Activated naive CD4-positive, alpha-beta T cell (primary cell): ENCODE measurements at places on chromosomes 7 and 10.
A peak's percentile ranks its signal among the peaks of the same experiment; 100 is the strongest.

GRCh38 chr7:17668122-17668521 lies 272.2 kb downstream of the SNX13 start:
- DNase-seq, result no peak

- no peak for DNase-seq
Measured at GRCh38 chr10:77208684-77209256, 428.8 kb downstream of the KCNMA1 start.

DNA sequence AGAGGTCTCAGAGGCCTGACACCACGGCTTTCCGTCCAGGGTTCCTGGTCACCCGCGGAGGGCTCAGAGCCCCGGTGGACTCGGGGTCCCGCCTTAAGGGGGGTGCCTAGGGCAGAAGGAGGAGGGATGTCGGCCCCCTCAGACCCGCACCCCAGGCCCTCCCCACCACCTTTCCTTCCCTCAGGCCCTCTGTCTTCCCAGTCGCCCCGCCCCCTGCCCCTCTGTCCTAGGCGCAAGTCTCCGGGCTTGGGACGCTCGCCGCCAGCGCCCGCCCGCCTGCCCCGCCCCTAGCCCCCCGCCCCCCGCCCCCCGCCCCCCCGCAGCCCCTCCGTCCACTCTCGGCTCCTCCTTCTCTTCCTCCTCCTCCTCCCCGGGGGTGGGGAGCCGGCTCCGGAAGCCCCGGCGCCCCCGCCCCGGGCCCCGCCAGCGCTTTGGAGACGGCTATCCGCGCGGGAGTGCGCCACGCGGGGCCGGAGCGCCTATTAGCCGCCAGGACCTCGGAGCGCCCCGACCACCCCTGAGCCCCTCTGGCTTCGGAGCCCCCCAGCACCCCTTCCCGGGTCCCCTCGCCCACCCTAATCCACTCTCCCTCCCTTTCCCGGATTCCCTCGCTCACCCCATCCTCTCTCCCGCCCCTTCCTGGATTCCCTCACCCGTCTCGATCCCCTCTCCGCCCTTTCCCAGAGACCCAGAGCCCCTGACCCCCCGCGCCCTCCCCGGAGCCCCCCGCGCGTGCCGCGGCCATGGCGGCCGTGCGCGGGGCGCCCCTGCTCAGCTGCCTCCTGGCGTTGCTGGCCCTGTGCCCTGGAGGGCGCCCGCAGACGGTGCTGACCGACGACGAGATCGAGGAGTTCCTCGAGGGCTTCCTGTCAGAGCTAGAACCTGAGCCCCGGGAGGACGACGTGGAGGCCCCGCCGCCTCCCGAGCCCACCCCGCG lies at the start of gene AEBP1:
Gene AEBP1, plus strand, starts transcription at position 423 of the 937 bp plus-strand sequence. Its CDS starts 321 bp downstream, at position 744.
- peak; percentile 34 for DNase-seq

DNA sequence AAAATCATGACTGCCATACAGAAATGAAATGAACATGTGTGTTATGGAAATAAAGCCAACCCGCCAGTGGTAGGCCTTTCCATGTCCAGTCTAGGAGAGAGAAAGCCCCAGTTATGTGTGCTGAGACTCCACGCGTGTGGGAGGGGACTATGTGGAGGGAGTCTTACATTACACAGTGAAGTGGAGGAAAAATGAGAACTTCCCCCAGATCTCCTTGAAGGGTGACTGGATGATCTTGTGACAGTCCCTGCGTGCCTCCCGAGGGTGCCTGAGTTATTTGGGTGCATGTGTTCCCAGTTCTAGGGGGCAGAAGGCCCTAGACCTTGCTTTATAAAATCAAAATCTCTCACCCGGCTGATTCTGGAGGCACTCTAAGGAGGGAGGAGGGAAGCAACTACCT lies 24.2 kb downstream of the UPP1 start:
- DNase-seq, result no peak

DNA sequence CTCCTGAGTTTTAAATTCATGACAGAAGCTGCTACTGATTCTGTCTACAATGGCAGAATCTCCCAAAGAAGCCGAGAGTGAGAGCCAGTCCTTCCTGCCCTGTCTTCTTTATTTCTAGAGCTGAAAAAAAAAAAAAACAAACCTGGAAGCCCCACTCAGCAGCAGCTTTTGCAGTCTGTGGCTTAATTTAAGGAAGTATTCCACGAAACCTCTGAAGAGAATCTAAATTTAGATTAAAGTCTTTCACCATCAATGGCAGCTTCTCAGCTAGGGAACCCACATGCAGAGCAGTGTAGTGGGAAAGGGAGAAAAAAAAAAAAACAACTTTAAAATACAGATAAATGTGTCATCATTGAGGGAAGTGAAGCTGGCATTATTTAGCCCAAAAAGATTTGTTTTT lies 23.4 kb downstream of the SMURF1 start:
- DNase-seq, result no peak

- DNase-seq, result no peak
Measured at GRCh38 chr10:84194424-84195043, at the start of gene CDHR1. TSS of gene CDHR1 (plus strand) at chr10:84194537. CDS start at chr10:84194761, 224 bp downstream.

DNA sequence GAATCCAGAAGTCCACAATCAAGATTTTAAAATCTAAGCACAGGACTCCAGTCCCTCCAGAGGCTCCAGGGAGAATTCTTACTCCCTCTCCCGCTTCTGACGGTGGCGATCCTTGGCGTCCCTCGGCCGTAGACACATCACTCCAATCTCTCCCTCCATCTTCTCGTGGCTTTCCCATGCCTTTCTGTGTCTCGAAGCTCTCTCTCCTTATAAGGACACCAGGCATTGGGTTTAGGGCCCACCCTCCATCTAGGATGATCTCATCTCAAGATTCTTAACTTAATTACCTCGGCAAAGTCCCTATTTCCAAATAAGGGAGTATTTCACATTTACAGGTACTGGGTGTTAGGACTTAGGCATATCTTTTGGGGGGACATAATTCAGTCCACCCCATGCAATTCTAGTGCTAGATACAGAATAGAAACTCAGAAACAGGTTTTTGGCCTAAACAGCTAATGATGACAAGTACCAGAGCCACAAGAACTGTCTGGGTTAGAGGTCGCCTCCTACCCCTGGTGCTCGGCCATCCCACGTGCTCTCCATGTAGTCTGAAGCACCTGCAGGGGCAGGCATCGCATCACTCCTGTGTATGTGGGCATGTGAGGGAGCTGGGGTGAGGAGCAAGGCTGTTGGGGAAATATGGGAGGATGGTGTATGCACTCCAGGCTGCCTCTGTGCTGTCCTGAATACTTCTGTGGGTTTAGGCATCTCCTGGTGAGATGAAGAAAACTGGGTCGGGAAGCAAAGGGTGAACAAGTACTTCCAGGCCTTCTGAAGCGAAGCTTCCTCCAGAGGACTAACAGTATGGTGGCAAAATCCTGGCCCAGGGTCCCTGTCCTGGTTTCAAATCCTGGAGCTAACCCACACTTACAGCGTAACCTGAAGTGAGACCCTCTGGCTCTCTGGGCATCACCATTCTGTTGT lies 298.3 kb upstream of the ZMIZ1 start:
- no peak for DNase-seq

- no peak for DNase-seq
Measured at GRCh38 chr7:79055722-79056415, 397.6 kb downstream of the MAGI2 start.

DNA sequence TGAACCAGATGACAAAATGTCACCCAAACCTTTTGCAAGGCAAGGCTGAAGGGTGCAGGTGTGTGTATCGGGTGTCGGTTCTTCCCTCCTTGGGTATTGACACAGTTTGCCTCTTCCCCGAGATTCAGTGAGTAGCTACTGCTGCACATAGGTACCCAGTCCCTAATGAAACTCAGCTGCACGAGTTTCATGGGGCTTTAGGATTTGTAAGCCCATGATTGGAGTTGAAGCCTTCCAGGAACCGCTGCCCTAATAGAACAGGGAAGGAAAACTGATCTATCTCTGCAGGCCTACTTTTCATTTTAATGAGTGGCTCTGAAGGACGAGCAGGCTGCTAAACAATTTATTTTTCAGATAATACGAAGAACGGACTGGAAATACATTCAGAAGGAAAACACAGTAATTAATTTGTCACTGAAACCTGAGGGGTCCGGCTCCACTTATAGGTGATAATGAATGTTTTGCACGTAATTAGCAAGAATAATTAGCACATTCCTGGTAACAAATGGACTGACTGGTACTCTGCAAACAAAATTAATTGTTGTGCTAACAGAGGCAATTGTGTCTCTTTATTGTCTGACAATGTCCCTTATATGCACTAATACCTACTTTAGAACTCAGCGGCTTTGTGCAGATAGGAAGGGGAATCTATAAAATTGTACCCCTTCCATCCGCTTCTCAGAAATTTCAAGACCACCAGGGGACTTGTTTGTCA lies 49.6 kb upstream of the FZD8 start:
- DNase-seq, result no peak

DNA sequence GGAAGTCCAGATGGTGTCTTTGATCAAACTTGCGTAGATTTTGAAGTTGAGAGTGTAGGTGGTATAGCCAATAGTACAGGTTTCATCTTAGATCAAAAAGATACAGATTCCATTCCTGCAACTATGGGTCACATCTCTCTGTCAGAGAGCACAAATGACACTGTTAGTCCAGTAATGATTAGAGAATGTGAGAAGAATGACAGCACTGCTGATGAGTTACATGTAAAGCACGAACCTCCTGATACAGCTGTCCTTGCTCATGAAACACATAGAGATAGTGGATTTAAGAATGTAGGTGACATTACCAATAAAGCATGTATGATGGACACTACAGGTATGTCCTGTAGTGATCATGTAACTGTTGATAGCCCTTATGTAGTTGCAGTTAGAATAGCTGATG lies 59.1 kb downstream of the LOXL4 start:
- no peak for DNase-seq

DNA sequence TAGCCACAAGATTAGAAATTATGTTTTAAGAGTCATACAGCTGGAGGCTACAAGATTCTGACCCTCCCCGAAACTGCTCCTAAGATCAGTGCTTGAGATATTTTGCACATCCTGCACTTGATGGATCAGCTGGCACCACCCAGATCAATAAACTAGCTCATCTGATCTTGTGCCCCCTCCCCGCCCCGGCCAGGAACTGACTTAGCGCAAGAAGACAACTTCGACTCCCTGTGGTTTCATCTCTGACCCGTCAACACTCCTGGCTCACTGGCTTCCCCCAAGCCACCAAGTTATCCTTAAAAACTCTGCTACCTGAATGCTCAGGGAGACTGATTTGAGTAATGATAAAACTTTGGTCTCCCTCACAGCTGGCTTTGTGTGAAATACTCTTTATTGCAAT lies 73.5 kb upstream of the NPSR1 start:
- DNase-seq, result no peak

- DNase-seq, result no peak
Measured at GRCh38 chr7:103962070-103962469, 27.4 kb downstream of the RELN start.

GRCh38 chr7:5429857-5430611 lies 6.4 kb upstream of the TNRC18 start:
- no peak for DNase-seq

- DNase-seq, result no peak
Measured at GRCh38 chr7:27151341-27151930, 947 bp downstream of the HOXA3 start.

DNA sequence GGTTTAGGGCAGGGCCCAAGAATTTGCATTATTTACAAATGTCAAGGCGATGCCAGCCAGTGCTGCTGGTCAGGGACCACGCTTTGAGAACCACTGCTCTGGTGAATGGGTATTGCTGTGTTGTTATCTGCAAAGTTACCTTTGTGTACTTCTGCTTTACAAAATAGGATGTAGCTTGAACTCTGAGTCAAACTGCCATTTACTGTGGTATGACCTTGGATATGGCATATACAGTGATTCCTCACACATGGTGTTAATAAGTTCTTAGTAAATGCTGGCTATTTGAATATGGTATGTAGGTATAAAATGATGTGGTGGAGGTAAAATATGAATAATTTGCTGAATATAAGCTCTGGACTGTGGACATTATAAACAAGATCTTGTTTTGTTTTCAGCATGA lies 148.9 kb downstream of the AUTS2 start:
- no peak for DNase-seq

DNA sequence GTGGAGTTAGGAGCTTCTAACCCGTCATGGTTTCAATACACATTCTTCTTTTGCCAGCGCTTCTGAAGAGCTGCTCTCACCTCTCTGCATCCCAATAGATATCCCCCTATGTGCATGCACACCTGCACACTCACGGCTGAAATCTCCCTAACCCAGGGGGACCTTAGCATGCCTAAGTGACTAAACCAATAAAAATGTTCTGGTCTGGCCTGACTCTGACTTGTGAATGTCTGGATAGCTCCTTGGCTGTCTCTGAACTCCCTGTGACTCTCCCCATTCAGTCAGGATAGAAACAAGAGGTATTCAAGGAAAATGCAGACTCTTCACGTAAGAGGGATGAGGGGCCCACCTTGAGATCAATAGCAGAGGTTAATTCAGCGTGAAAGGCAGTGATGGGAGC lies 22.4 kb downstream of the PRSS2 start:
- DNase-seq, result no peak

- no peak for DNase-seq
Measured at GRCh38 chr7:80935991-80936780, 17.3 kb upstream of the SEMA3C start.

- no peak for DNase-seq
Measured at GRCh38 chr10:80413271-80413996, 5.1 kb downstream of the PRXL2A start.

DNA sequence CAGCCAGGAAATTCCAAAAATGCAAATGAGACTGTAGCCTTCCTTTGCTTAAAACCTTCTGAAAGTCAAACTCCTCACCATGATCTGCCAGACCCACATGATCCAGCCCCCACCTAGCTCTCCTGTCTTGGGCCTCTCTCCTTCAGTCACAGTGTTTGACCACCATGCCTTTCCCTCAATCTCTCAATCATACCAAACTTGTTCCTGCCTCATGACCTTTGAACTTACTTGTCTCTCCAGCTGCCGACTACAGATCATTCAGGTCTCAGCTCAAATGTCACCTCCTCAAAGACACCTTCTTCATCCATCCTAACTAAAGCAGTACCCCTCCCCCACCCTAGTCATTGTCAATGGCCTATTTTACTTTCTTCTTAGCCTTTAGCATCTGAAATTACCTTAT lies 9.3 kb upstream of the ADD3 start:
- no peak for DNase-seq

GRCh38 chr7:133545618-133546017 lies 292.7 kb downstream of the EXOC4 start:
- DNase-seq, result no peak

DNA sequence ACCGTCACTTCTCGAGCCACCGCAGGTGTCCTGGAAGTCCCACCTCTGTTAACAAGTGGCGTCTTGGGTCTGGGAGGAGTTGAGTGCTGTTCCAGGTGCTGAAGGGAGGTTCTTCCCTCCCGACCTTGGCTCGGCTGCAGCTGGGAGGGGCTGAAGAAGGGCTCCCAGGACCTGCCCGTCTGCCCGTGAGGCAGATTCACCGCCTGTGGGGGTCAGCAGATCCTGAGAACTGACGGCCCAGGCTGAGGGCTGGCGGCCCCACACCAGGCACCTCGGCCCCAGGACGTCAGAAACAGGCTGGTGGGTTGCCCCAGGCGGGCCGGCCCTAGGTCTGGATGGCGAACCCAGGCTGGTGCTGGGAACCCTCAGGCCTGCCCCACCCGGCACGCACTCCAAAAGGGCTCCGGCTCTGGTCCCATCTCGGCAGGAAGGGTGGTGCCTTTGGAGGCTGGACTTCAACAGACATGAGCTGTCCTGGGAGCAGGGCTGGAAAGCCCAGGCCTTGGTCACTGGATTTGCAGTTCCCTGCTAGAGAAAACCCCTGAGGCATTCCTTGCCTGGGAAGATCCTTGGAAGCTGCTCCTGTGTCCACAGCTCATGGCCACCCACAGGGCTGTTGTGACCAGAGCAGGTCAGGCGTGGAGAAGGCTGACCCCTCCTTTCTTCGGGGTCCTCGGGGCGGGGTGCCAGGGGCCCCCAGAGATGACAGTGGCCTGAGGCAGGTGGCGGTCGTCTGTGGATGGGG lies 42.6 kb upstream of the CFAP46 start:
- DNase-seq, result no peak
